ENCODE measurements at places on chromosomes 3 and 15.

GRCh38 chr3:126961791-126962461 lies 21.0 kb upstream of the PLXNA1 start:
- DNase-seq: no peak

- DNase-seq: no peak
Measured at GRCh38 chr3:176431038-176431418, 766.3 kb downstream of the TBL1XR1 start.

DNA sequence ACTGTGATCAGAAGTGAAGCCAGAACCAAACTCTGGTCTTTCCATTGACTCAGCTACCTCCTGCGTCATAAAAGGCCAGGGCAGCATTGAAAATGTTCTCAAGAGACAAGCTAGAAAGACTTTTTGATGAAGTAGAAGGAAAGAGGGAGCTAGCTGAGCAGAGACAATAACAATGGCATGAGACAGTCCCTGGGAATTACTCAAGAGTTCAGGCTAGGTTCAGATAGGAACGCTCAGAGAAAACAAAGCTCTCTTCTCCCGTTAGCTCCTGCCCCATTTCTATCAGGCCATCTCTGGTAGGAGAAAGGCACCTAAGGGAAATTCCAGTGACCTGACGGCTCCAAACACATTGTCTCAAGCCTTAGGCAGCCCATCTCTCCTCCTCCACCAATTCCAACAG lies 7.0 kb upstream of the OXTR start:
- DNase-seq: no peak

GRCh38 chr15:62988701-62989100 lies 53.8 kb upstream of the TPM1 start:
- no peak for DNase-seq

GRCh38 chr15:82856397-82857170 lies 47.2 kb downstream of the WHAMM start:
- DNase-seq: no peak

Data from epithelial cell of prostate (primary cell).